ENCODE measurements at places on chromosomes 12 and 14.
A peak's percentile ranks its signal among the peaks of the same experiment; 100 is the strongest.

GRCh38 chr12:9127936-9128663 is 12.4 kb upstream of the A2M start:
- peak; percentile 3 for DNase-seq

GRCh38 chr12:52612431-52613383 is 5.7 kb downstream of the KRT73 start:
- no peak for DNase-seq

- DNase-seq = no peak
Observed at GRCh38 chr12:62691309-62691708, 224.7 kb downstream of the MON2 start.

DNA sequence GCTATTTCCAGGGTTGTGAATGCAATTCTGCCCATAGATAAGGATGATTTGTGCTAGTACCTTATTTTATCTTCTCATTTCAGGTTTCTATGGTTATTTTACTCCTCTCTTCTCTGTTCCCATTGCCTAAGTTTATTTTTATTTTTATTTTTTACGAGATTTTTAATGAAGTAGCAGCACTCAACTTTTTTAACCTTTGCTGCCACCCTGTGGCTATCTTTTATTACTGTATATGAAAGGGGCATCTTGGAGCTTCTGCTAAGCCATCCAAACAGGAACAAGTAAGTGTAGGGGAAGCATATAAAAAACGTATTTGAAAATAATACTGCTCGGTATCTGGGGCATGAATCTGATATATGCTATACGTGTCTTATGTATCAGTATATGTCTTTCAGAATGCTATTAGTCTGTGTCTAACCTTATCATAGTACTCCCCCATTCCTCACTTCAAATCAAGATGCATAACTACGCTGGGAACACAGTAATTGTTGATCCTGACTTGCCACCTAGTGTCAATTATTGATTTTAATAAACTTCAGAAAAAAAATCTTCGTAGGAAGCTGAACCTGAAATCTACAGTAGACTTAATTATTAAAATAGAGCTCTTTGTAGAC is 60.3 kb downstream of the KLRG1 start:
- DNase-seq = no peak

DNA sequence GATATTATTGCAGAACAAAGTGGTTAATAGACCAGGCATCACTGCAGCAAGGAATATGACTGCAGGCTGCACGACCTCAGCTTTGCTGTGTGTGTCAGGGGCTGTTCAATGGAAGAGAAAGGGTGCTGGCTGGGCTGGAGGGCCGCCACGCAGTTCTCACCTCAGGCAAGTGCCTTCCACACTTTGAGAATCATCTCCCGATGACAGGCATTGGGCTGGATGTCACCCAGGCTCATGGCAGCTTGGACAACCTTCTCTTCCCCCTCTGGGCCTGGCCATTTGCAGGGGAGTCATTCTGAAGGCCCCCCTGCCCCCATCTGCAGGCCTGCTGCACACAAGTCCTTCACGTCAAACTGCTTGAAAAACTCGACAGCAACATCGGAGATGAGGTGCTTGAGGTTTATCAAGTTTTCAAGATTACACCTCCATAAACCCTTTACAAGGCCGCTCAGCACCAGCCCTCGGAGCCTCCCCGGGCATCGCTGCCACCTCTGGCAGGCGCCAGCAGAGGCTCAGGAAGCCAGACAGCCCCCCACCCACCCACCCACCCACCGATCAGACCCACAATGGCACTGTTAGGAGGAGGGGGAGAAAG is 165.9 kb upstream of the GSC start:
- DNase-seq = no peak

Data from ELF-1 (cell line).